ENCODE measurements at places on chromosomes 5 and 9.

DNA sequence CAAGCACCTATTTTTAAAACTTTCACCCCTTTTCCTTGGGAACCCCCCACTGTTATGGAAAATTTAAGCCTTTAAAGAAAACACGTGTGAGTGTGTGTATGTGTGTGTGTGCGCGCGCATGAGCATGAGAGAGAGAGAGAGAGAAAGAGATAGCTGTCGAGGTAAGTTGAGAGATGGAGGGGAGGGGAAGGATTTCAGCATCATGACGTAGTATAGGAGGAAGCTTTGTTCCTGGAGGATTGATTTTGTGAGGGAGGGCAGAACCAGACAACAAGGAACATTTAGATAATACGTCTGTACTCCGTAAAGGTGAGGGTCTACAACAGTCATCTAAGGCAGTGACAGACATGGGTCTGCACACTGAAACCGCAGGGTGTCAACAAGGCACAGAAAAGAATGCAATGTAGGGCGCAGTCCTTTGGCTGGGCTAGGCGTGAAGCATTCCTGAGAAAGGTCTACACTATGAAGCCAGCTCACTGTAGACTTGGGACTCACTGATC, 227.7 kb downstream of the SMARCA2 start:
- DNase-seq, result no peak

- no peak for DNase-seq
Measured at GRCh38 chr9:136511670-136512592, 29.1 kb upstream of the SEC16A start.

GRCh38 chr9:88659126-88659525, 124.1 kb downstream of the NXNL2 start:
- DNase-seq, result no peak

DNA sequence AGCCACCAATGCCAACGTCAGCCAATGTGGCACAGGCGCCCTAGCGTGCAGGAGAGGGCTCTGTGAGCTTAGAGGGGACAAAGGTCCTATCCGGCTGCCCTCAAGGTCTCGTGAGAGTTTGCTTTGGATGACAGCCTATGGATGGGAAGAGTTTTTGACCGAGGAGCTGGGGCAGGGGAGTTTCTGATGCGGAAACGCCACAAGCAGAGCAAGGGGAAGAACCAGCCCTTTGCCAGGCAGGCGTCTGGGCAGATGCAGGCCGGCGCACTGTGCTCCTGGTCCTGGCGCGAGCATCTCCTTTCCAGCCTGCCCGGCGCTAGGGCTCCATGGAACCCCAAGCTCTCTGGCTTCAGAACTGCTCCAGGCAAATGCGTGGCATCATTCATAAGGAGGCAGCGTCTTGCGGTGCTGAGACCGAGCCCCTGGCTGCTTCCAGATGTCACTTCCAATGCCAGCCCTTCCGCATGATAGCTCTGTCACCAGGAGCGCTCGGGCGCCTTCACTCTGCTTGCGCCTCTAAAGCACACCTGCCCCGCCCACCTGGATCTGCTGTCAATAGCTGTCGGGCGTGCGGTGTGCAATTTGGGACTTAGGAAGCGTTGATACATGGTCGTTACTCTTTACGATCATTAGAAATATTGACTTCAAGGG, 374.9 kb upstream of the IRX1 start:
- no peak for DNase-seq

- DNase-seq, result no peak
Measured at GRCh38 chr9:134150557-134151214, 13.7 kb downstream of the RNU6ATAC start.

DNA sequence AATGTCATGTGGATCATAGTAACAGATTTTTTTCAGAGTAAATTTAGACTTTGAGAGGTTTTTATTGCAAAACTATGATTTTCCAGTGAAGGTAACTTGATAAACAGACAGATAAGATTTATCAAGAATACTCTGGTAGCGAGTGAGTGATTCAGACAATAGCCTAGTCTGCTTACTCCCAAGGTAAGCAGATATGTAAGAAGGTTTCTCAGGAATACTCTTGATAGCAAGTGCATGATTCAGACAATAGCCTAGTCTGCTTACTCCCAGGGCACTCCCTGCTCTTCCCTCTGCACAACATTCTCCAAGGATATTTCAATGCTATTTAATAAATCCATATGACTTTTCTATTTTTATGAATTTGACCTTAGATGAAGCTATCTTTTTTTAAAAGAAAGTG, 1881.5 kb downstream of the EFNA5 start:
- no peak for DNase-seq

- DNase-seq, result no peak
Measured at GRCh38 chr5:65805089-65805488, 83.1 kb downstream of the NLN start.

- DNase-seq, result no peak
Measured at GRCh38 chr9:132585954-132586829, 3.8 kb downstream of the BARHL1 start.

DNA sequence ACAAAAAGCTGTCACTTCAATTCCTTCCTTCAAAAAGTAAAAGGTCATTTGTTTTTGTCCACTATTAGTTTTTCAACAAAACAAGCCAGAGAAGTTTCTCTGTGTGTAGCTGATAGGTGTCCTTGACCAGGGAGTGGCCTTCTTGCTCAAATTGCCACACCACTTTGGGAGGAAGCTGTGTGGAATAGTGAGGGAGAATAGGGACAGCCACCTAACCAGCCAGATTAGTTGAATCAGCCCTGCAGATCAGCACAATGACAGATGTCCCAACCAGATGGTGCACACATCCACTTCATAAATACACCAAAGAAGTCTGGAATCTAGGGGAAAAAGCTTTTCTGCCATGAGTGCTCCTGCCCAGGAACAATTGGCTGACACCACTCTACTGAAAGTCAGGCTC, 37.2 kb downstream of the NREP start:
- DNase-seq, result no peak

DNA sequence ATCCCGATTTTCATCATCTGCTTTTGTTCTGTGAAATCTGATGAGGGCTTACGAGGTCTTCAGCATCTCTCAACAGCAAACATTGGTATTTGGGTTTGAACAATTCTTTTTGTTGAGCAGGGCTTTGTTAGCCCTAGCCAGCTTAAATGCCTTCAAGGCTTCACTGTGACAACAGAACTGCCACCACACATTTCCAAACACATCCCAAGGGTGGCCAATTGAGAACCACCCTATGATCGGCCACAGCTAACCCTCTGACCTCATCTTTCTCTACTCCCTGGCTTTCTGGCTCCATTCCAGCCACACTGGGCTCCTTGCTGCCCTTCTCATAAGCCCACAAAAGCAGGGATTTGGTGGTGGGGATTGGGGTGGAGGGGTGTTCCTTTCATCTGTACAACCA, 17.6 kb downstream of the MTX3 start:
- DNase-seq, result no peak

DNA sequence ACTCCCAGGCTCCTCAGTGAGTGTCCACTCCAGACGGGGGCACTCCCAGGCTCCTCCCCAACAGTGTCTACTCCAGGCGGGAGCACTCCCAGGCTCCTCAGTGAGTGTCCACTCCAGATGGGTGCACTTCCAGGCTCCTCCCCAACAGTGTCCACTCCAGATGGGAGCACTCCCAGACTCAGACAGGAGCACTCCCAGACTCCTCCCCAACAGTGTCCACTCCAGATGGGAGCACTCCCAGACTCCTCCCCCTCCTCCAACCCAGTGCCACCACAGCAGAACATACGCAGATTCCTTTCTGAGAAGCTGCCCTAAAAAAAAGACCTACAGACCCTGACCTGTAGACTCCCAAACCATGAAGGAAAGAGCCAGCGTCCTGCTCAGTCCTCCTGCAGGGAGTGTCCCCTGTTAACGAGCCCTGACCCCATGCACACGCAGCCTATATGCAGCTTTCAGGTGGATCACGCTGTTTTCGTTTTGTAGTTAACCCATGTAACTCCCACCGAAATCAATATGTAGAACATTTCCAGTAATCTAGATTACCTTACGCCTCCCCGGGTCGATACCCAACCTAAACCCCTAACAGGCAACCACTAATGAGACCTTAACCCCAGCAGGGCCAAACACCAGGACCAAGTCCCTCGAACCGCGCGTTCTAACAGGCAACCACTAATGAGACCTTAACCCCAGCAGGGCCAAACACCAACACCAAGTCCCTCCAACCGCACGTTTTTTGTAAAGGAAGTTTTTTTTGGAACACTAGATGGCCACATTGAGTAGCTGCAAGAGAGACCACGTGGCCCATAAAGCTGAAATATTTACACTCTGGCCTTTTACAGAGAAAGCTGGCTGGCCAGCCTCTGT, 15.7 kb downstream of the PNPLA7 start:
- no peak for DNase-seq

DNA sequence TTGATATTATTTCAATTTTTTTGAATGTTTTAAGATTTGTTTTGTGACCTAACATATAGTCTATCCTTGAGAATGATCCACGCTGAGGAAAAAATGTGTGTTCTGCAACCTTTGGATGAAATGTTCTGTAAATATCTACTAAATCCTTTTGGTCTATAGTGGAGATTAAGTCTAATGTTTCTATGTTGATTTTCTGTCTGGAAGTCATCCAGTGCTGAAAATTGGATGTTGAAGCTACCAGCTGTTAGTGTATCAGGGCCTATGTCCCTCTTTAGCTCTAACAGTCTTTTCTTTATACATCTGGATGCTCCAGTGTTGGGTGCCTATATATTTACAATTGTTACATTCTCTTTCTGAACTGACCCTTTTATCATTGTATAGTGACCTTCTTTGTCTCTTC, 422.3 kb downstream of the TMEM232 start:
- no peak for DNase-seq

GRCh38 chr9:33234511-33235467, 5.2 kb upstream of the SPINK4 start:
- DNase-seq, result no peak

- DNase-seq, result peak; percentile 77
Measured at GRCh38 chr5:180809403-180810209, 7.0 kb upstream of the MGAT1 start.

DNA sequence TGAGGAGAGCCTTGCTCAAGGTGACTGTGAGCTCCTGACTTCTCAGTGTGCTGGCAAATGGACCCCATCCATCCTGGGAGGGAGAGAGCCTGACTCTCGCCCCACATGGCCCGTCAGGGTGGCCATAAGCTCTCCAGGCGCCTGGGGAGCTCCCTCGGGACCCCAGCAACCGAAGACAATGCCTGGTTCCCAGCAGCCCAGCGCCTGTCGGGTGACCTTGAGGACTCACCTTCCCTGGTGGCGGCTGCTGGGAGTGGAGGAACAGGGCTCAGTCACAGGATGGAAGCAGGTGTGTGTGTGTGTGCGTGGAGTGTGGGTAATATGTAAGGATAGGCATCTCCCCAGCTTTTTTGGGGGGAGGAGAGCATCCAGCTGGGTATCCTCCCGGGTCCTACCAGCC, 190.3 kb downstream of the MELK start:
- DNase-seq, result no peak

- no peak for DNase-seq
Measured at GRCh38 chr5:126544087-126544740, 50.8 kb downstream of the ALDH7A1 start.

GRCh38 chr9:105859428-105860091, 165.2 kb downstream of the TMEM38B start:
- no peak for DNase-seq

- no peak for DNase-seq
Measured at GRCh38 chr5:59683311-59683710, 210.2 kb downstream of the PDE4D start.

- no peak for DNase-seq
Measured at GRCh38 chr9:128321879-128322403, 306 bp downstream of the TRUB2 start.

- no peak for DNase-seq
Measured at GRCh38 chr9:93130861-93131481, 3.1 kb downstream of the NINJ1 start.

DNA sequence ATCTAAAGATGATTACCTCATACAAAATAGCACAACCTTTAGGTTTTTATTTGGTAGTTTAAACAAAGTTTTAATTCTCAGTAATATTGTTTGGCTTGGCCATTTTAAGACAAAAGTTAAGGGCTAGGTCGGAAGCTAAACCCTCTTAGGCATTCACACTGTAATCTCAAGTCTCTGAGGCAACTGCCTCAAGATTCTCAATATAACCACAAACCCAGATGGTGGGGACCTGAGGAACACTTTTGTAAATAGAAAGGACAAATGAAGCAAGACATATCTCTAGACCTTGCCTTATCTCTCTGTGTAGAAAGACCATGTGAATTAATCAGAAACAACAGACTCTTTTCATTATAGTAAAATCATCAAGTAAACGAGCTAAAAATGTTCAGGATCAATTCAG, 500.2 kb upstream of the CDH6 start:
- no peak for DNase-seq

GRCh38 chr5:74570250-74570649, 70.3 kb downstream of the ENC1 start:
- DNase-seq, result no peak

DNA sequence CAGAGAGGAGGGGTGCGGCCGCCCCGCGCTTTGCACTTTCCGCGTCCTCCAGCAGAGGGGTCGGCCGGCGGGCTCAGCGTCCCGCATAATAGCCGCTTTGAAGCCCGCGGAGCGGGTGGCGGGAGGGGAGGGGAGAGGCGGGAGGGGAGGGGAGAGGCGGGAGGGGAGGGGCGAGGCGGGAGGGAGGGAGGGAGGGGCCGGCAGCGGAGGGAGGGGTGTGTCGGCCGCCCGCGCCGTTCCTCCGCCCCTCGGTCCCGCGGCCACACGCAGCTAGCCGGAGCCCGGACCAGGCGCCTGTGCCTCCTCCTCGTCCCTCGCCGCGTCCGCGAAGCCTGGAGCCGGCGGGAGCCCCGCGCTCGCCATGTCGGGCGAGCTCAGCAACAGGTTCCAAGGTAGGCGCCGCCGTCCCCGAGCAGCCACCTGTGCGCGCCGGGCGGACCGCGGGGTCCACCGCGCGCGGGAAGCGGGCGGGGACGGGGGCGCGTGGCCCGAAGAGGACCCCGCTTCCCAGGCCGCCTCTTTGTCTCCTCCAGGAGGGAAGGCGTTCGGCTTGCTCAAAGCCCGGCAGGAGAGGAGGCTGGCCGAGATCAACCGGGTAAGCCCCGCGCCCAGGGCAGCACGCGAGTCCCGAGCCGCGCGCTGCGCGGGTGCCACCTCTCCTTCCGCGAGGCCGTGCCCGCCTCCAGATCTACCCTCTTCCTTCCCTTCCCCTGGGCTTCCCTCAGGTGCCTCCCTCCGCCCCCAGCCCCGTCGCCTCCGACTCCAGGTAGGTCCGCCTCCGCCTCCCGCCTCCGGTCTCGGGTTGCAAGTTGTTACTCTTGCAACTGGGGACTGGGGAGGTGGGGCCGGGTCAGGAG, at the start of gene AIF1L:
Gene AIF1L, plus strand, starts transcription at position 263 of the 857 bp plus-strand sequence. Its CDS starts 99 bp downstream, at position 362.
- DNase-seq, result no peak

DNA sequence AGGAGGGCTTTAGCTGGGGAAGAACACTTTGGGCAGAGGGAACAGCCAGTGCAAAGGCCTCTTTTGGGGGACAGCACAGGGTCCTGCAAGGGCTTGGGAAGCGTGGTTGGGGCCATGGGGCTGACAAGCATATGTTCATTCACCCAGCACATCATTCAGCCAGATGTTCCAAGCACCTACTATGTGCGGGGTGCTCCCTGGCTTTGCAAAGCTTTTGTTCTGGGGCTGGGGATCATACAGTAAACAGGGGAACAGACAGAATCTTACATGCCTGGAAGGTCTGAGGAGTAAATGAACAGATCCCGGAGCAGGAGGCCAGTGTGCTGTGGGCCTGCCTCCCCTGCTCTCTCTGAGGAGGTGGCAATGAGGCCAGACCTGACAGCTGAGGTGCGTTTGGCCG, 16.7 kb downstream of the PSD2 start:
- DNase-seq, result no peak

GRCh38 chr5:80389580-80389979, 18.3 kb upstream of the ZFYVE16 start:
- DNase-seq, result no peak
